ENCODE measurements at places on chromosomes 3 and 15.

GRCh38 chr15:72783004-72783639 lies 436 bp downstream of the ADPGK start:
- DNase-seq, result peak; percentile 44

GRCh38 chr3:162643245-162643644 lies 1146.6 kb downstream of the OTOL1 start:
- no peak for DNase-seq

DNA sequence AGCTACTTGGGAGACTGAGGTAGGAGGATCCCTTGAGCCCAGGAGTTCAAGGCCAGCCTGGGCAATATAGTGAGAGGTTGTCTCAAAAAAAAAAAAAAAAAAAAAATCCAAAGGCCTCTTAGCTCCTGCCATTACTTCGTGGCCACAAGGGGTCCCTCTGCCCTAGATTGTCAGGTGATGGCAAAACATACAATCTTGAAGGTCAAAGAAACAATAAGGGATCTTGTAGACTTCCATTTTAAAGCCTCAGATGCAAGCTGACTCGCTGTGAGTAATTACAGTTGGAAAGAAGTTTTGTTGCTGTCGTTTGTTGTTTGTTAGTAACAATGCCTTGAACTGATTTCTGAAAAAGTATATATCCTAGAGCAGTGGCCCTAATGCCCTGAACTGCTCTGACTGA lies 55.9 kb upstream of the PLCL2 start:
- DNase-seq, result peak; percentile 42

DNA sequence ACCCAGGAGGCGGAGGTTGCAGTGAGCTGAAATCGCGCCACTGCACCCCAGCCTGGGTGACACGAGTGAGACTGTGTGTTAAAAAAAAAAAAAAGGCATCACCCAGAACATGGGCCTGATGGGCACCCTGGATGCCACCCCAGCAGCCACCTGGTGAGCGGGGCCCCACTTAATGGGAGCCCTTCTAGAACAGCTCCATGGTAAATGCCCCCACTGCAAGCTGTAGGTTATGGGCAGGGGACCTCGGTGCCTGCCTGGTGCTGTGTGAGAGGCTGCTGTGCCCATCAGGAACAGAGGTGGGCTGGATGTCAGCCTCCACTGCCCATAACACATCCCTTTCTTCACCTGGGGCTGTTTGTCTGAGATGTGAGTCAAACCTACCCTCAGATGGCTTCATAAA lies 156.2 kb upstream of the MEF2A start:
- DNase-seq, result no peak
